Stimulated activated CD8-positive, alpha-beta memory T cell treated with anti-CD3 and anti-CD28 coated beads, Interleukin-4, amount 100 ng/mL, for 1 hour (primary cell): ENCODE measurements at places on chromosomes 7 and 10.

DNA sequence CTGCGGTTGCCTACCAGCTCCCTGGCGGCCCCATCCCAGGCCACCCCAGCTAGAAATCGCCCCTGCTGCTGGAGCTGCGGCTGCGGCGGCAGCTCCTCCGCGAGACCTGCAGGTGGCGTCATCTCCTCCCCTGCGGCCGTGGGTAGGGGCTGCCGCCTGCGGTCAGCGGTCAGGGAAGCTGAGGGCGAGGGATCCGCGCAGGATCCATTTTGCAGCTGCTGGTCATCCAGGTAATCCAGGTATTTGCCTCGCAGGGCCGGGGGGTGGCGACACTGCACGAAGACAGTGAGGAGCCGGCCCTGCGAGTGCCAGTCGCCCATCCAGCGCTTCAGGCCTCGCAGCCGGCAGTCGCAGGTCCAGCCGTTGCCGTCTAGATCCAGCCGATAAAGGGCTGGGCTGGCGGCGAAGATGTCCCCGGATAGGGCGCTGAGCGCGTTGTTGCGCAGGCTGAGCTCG, 1.5 kb downstream of the TRIL start:
- DNase-seq = no peak

DNA sequence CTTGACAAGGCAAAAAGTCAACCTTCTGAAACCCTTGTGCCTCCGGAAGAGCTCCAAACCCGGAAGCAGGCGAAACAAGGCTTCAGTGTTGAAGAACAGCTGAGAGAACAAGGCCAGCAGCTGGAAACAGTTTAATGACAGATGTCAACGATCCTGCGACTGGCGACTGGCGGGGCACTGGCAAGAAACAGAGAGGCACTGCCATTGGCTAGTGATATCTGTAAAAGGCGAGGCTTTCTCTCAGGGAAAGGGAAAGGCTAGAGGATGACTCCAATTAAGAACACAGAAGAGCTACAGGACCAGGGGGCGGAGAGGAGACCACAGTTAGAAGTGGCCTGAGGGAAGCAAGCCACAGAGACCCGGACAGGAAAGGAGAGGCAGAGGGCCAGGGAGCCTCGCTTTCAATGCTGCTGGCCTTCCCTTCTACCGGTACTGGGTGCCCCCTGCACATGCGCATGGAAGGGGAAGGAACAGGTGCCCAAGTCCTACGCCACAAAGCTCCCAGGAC, 19.4 kb downstream of the ITGB1 start:
- DNase-seq = no peak

- DNase-seq = no peak
Measured at GRCh38 chr10:133126431-133127290, 33.4 kb upstream of the KNDC1 start.

DNA sequence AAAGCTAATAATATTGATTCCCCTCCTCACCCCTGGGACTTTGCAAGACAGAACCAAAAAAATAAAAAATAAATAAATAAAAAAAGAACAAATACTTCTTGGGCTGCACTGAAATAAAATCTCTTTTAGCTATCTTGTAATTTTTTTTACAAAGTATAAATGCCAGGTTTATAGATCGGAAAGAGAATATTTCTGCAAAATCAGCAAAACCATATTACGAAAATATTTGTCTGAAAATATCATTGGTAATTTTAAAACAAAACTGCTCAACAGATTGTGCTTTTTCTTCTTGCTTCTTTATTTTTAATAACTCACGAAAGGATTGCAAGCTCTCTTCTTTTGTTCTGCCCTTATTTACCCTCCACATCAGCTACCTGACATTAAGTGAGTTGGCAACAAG, 213.3 kb downstream of the PLXDC2 start:
- no peak for DNase-seq

DNA sequence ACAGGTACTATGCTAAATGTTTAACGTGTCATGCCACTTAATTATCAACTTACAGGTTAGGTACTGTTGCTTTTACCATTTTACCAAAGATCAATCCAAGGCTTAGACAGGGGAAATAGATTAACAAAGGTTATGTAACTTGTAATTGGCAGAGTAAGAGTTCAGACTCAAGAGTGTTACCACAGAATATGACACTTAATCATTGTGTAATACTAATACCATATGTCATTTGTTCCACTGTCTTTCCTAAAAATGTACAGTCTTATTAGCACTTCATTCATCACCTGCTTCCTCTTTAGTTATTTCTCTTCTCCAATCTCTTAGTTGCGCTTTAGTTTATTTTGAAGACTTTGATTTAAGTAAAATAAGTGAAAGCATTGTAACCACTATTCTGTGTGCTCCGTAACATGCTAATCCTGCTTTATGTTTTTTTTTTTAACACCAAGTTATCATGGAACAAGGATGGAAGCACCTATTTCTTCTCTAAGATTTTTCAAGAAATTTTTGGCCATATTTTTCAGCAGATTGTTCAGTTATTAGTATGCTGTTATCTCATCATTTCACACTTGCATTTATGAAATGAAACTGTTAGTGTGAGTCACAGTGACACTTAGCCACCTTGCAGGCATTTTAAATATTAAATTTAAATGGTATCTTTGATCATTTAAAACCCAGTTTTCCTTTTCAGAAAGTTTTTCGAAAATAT, 197.3 kb downstream of the PHF14 start:
- no peak for DNase-seq
